ENCODE measurements at places on chromosomes 4 and X.

DNA sequence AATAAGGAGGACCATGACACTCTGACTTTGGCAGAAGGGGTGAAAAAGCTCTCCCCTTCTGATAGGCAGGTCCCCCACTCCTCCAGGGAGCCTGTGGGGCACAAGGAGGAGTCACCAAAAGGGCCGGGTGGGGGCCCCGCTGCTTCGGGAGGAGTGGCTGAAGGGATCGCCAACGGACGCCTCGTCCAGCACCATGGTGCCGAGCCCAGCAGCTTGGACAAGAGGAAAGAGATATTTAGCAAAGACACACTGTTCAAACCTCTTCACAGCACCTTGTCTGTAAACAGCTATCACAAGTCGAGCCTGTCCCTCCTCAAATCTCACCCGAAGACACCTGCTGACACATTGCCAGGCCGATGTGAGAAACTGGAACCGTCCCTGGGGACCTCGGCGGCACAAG is 105.6 kb downstream of the STOX2 start:
- no peak for DNase-seq

DNA sequence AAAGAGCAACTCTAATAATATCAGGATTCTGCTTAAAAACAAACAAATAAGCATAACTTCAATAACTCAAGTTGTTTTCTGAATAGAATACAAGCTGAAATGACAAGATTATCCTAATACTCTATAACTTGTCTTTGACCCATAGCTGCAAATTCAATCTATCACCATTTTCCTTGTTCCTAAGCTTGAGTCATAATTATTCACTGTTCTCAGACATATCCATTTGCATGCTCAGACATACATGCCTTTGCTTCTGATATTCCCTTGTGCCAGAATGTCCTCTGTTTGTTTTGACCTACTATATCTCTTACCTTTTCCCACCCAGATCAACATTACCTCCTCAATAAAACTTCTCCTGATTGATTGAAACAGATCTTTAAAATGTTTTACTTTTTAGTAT is 109.7 kb downstream of the SNCA start:
- no peak for DNase-seq

DNA sequence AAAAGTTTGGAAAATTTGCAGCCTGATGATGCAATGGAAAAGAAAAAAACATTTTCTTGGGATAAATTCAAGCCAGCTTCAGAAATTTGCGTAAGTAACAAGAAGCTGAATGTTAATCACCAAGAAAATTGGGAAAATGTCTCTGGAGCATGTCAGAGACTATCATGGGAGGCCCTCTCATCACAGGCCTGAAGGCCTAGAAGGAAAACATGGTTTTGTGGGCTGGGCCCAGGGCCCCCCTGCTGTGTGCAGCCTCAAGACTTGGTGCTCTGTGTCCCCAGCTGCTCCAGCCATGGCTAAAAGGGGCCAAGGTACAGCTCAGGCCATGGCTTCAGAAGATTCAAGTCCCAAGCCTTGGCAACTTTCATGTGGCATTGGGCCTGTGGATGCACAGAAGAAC is 1049.8 kb upstream of the GRIA3 start:
- no peak for DNase-seq

- DNase-seq: no peak
Measured at GRCh38 chr4:89939994-89940393, 45.3 kb downstream of the MMRN1 start.

GRCh38 chrX:10990976-10991375 is 120.2 kb upstream of the HCCS start:
- no peak for DNase-seq

DNA sequence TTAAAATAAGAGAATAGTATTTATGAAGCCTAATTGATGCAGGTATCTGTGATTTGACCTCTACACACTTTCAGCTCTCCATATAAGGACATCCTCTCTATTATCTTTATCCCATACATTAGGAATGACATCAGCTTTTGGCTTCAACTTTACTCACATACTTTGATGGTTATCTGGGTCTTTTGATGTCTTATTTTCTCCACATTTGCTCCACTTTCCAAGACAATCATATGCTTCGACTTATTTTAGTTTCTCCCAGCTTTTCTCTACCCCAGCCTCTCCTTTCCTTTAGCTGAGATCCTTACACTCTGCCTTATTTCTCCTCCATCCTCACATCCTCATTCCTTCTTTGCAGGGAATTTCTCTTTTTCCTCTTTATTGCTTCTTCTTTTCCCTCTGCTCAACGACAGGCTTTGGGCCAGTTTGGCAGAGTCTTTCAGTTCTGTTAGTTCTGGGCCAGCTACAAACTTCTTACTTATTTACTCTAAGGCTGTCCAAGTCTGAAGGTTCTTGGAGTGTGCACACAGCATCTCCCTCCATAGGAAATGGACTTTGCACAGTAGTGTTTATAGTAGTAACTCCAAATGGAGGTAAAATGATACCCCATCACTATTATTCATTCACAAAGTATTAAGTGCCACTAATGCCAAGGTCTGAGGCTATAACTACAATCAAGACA is 50.5 kb downstream of the SLC4A4 start:
- DNase-seq: no peak

DNA sequence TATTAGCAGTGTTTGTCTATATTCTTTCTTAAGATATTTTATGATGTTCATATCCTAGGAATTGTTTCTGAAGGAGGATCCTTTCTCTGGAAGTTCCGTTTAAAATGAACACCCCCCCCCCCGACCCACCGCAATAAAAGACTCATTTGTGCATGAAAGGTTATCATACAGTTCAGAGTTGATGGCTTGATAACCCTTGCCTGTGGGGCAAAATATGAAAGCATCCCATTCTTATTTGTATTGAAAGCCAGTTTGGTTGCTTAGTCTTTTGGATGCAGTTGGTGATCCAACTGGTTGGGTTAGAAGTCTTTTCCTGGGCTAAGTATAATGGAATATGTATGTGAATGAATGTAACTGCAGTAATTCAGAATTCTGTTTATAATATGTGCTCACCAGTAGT is 8.3 kb downstream of the INTS6L start:
- DNase-seq: no peak

GRCh38 chrX:140503714-140504351 is 1.0 kb downstream of the SOX3 start:
- DNase-seq: peak; percentile 4

- no peak for DNase-seq
Measured at GRCh38 chr4:114905017-114905416, 208.4 kb downstream of the NDST4 start.

DNA sequence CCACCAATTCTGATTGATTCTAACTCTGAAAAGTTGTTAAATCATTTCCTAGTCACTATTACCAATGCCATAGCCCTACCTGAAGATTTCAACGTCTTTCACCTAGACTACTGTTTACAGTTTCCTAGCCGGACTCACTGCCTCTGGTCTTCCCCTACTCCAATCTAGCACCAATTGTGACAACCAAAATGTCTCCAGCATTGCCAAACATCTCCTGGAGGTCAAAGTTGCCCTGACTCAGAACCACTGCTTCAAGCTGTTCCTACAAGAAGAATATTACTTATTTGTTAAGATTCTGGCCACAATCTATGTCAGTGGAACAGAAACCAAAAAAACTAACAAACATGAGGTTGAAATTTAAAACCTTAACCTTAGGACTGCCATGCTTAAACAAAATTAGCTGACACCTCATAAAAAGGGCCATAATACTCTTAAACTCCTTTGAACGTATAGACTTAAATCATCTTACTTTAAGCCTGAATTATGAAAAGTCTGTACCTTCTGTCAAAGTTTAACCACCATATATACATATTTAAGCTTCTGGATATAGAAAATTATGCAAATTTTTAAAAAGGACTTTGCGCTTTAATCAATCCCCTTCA is 2.1 kb downstream of the PDS5A start:
- no peak for DNase-seq

DNA sequence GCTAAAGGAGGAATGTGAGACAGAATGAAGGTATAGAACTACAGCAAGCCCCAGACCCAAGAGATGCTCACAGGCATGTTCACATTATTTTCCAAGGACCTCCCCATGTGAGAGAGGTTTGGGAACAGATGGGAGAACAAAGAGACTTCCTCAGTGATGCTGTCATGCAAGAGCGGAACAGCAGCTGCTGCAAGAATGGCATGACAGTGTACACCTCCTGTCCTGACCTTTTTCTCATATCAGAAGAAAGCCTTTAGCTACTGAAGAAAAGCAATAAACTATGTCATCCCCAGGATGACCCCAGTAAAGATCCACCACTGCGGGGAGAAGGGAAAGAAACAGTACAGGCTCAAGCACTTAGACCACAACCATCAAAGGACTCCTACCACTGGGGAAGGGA is 7.2 kb downstream of the PRDM5 start:
- DNase-seq: no peak

GRCh38 chr4:40228497-40229365 is 31.9 kb downstream of the RHOH start:
- peak; percentile 77 for DNase-seq

DNA sequence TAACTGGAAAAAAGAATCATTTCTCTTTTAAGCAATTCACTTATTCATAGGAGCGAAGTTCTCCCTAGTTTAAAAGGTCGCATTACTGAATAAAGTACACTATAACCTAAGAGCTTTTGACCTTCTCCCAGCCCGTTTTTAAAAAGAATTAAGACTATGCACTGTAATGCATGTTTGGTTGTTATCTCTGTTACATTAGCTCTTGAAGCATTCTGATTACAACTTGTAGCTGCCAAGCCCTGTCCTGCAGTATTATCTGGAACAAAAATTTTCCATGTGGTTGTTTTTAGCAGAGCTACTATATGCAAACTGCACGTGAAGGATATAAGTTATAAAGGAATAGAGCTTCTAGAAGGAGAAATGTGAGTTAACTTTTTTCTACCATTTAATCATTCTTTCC is 8.1 kb downstream of the GAB1 start:
- DNase-seq: no peak

GRCh38 chr4:1239950-1240307 is 9.0 kb downstream of the CTBP1 start:
- DNase-seq: no peak

DNA sequence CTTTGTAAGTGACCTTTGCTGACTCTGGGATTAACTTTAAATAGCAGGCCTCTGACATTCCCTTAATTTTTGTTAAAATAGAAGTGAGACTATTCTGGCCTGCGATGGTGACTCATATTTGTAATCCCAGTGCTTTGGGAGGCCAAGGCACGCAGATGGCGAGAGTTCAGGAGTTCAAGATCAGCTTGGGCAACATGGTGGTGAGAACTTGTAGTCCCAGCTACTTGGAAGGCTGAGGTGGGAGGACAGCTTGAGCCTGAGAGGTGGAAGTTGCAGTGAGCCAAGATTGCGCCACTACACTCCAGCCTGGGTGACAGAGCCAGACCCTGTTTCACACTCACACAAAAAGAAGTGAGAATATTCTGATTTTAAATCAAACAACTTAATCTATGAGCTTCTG is 27.3 kb downstream of the ZNF330 start:
- no peak for DNase-seq

- no peak for DNase-seq
Measured at GRCh38 chr4:56374956-56375355, 12.3 kb downstream of the AASDH start.

- no peak for DNase-seq
Measured at GRCh38 chr4:7263166-7263565, 70.8 kb downstream of the SORCS2 start.

GRCh38 chrX:73455171-73455570 is 8.3 kb downstream of the CDX4 start:
- no peak for DNase-seq

DNA sequence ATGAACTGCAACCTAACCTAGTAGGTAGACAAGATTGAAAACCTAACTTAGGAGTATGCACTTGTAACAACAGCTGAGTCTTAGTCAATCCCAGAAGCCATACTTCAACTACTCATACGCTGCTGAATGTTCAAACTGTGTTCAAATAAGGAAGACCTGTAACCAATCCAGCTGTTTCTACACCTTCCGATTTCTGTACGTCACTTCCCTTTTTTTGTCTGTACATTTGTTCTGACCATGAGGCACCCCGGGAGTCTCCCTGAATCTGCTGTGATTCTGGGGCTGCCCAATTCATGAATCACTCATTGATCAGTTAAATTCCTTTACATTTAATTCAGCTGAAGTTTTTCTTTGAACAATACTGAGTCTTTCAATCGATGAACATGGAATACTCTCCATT is 89.5 kb downstream of the BMP3 start:
- DNase-seq: no peak

GRCh38 chr4:178553201-178553600 is 1111.0 kb upstream of the AGA start:
- DNase-seq: no peak

GRCh38 chr4:147594107-147594506 is 23.1 kb upstream of the TMEM184C start:
- no peak for DNase-seq

DNA sequence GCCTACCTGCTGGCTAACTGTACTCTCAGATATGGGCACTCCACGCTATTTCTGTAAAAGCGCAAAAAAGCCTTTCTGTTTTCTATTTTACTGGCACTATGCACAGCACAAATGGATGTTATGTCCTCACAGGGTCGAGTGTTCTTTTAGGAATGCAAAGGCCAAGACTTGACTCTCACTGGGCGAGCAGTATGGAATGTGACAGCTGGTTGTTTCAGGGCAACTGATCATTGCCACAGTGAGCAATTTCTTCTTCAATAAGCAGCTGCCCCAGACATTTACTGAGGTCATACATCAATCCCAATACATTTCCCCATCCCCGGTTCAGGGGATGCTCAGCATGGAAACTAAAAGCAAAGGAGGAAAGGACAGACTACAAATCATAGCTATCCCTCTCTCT is 58.2 kb downstream of the PDE5A start:
- no peak for DNase-seq

Measured in activated CD4-positive, alpha-beta T cell treated with anti-CD3 and anti-CD28 coated beads, Interleukin-10, Interleukin-2, amounts not matched to agents 100 ng/mL and 50 ng/mL, durations not matched to agents 16 hours and 8 hours (primary cell).